ENCODE measurements at places on chromosomes 3 and 15.
A peak's percentile ranks its signal among the peaks of the same experiment; 100 is the strongest.

GRCh38 chr3:172142051-172142863 lies 102.9 kb downstream of the FNDC3B start:
- DNase-seq = peak; percentile 87

DNA sequence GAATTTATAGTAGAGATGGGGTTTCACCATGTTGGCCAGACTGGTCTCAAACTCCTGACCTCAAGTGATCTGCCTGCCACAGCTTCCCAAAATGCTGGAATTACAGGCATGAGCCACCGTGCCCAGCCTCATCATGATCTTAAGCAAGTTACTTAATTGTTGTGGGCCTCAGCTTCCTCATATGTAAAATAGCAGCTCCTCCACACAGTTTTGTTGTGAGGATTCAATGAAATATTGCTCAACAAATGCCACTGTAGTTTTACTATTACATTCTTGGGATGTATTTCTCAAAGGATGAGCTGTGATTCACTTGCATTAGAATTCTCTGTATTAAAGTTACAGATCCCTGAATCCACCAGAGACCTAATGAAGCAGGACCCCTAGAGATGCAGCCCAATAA lies 168.8 kb downstream of the ADAMTS9 start:
- no peak for DNase-seq

DNA sequence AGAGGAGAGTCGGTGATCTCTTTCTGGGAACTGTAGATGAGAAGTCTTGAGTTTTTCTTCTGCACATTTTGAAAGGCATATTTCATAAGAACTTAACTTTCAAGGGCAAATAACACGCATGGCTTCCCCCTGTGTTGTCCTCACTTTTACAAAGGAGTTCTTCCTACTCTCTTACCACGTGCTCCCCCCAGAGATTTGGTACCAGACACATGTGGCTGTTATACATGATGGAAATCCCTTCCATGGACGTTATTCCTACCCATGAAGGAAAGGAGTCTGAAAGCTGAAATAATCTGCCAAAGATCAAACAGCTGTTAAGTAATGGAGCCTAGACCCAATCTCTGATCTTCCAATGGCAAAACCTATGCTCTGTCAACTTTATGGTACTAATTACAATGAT lies 4.4 kb downstream of the IL5RA start:
- DNase-seq = no peak

DNA sequence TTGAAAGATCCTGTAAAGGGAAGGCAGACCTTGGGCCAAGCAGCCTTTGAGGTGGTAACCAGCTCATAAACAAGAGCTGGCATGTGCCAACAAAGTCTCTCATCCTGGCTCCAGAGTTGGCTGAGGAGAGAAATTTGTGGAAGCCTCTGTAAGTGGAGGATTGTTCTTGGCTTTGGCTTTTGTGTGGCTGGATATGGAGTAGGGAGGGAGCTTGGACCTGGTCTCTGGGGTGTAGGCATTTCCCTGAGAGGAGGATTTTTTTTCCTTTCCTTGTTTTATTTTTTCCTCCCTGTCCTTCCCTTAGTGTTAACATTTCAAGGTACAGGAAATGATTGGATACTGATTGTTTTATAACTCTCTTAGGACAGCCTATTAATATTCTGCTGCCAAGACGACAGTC lies 60.8 kb downstream of the ZNF609 start:
- DNase-seq = no peak

DNA sequence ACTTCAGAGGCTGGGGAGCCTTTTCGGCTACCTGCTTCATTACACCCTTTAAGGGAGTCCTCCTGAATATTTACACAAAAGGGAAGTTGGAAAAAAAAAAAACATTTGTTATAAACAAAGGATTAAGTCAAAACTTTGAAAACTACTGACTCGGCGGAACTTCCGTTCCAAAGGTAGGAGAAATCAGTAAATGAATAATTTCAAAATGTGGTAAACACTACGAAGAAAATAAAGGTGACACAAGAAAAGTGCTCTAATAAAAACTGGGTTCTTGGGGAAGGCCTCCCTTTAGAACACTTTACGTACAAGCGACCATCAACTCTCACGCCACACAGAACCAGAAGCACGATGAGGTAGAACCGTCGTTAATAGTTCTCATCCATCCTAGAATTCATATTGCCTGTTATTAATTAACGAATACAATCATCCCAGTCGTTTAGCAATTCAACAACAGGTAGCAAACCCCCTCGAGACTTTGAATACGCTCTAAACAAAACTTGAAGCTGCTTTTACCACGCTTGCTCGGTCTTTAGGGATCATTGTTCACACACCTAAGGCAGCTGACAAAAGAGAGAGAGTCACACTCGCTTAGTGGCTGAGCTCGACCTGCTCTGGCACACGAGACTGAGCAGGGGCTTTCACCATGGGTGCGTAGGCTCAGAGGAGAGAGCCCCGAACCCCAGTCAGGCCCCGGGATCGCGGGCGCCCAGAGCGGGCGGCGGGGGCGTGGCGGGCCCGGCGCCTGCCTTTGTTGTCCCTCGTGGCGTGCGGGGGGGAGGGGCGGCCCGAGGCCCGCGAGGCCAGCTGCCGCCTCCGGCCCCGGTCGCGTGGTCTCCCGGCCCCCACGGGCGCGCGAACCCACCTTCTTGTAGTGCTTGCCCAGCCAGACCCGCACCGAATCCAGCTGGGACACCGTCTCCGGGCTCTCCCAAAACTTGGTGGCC lies 680 bp downstream of the SMARCC1 start:
- peak; percentile 42 for DNase-seq

DNA sequence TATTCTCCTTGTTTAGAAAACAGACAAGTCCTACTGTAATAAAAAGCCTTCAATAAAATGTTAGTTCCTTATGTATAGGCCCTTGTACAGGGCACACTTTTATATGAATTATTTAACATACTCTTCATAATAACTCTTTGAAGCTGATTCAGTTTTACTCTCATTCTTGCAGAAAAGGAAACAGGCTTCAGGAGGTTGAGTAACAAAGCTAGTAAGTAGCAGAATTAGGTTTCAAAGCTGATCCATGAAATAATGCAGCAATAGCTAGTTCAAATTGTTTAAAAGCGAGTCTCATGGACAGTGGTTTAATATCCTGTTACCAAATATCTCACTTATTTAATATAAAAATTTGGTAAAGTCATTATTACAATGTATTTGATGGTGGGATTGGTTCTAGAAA lies 25.0 kb downstream of the TCF12 start:
- DNase-seq = peak; percentile 20

DNA sequence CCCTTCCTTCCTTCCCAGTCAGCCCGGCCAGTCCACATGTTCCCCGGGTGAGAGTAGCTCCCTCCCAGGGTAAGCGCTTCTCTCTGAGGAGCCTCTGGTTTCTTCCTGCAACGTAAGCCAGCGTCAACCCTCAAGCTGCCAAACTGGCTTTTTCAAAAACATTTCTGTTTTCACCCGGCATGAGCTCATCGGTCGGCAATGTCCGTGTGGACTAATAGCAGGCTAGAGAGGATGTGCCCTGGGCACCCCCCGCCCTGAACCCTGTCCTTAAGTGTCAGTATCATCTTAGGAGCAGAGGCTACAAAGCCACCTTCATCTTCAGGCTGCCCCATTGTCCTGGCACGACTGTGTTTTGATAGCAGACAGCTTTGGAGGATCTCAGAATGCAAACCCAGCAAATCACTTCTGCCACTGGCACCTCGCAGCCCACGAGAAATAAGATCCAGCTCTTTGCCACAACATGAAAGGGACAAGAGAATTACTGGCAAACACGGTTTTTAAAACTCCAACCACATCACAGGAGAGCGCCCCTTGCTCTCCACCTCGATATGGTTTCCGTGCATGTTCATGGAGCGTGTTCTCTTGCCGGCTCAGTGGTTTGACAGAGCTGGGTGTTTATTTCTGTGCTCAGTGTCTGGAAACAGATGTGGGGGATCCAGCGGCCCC lies 9.9 kb downstream of the ALDH1A3 start:
- peak; percentile 92 for DNase-seq
